ENCODE measurements at places on chromosomes 3 and 15.

GRCh38 chr15:60774829-60775463, 296.0 kb upstream of the ICE2 start:
- no peak for DNase-seq

GRCh38 chr15:100705841-100706240, 103.5 kb downstream of the ASB7 start:
- DNase-seq, result no peak

DNA sequence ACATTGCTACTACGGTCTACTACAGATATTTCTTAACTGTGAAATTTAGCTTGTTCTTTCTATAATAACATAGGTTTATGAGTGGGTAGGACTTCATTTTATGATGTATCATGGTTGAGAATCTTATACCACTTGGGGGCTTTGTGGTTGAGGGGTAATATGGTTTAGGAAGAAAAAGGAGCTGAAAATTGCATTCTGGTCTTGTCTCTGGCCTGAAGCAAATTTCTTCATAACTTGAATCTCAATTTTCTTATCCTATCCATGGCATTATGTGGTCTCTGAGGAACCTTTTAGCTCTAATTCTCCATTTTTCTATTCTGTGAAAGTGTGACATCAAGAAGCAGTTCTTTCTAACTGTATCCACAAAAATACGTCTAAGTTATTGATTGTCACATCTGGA, 341.0 kb downstream of the SOX2 start:
- no peak for DNase-seq

GRCh38 chr3:83843716-83844115, 1115.1 kb upstream of the CADM2 start:
- DNase-seq, result peak; percentile 2

GRCh38 chr3:54437271-54437670, 314.9 kb downstream of the CACNA2D3 start:
- no peak for DNase-seq

- no peak for DNase-seq
Observed at GRCh38 chr3:13417166-13417947, 2.8 kb downstream of the NUP210 start.

DNA sequence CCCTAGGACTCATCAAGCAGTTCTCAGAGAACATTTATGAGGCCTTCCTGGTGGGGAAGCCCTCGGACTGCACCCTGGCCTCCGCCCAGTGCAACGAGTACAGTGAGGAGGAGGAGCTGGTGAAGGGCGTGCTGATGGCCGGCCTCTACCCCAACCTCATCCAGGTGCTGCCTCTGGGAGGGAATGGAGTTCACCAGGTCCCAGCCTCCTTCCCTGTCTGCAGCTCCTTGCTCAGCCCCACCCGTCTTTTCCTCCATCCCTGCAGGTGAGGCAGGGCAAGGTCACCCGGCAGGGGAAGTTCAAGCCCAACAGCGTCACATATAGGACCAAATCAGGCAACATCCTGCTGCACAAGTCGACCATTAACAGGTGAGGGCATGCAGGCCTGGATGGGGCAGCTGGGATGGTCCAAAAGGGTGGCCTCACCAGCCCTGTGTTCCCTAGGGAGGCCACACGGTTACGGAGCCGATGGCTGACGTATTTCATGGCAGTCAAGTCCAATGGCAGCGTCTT, 46.3 kb downstream of the DHX30 start:
- DNase-seq, result no peak

DNA sequence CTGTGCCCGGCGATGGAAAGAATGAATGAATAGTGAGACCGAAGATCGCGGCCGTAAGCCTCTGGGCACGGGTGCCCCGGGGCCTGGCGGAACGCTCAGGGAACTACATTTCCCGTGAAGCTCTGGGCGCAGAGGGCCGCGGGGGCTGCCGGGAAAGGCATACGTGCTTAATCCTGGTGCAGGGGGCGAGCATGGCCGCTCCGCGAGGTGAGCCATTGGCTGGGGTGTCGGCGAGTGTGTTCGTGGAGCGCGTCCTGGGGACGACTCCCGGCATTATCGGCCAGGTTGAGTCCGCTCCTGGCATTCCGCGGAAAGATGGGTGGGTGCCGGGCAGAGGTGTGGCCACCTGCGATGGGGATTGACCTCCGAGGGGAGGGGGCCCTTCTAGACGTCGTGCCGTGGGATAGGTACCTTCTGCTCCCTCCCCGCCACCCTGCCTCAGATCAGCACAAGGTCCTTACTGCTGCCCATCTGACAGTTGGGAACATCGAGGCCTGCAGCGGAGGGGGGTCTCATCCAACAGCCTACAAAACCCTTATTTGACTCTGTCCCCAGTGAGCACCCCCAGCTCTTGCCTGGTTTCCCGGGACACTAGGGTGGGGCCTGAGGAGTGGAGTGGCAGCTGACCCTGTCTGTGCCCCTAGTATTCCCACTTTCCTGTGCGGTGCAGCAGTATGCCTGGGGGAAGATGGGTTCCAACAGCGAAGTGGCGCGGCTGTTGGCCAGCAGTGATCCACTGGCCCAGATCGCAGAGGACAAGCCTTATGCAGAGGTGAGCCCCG, at the start of gene MPI:
Gene MPI (plus strand): TSS at position 160 of the 782 bp plus-strand sequence. CDS start 32 bp downstream, at position 192.
- DNase-seq, result peak; percentile 62

- no peak for DNase-seq
Observed at GRCh38 chr3:129655291-129655700, 48.8 kb upstream of the PLXND1 start.

- no peak for DNase-seq
Observed at GRCh38 chr3:11697701-11698100, 54.0 kb upstream of the VGLL4 start.

GRCh38 chr3:24069045-24069444, 124.0 kb downstream of the NR1D2 start:
- DNase-seq, result no peak

- no peak for DNase-seq
Observed at GRCh38 chr15:44519537-44519936, 17.4 kb upstream of the EIF3J start.

DNA sequence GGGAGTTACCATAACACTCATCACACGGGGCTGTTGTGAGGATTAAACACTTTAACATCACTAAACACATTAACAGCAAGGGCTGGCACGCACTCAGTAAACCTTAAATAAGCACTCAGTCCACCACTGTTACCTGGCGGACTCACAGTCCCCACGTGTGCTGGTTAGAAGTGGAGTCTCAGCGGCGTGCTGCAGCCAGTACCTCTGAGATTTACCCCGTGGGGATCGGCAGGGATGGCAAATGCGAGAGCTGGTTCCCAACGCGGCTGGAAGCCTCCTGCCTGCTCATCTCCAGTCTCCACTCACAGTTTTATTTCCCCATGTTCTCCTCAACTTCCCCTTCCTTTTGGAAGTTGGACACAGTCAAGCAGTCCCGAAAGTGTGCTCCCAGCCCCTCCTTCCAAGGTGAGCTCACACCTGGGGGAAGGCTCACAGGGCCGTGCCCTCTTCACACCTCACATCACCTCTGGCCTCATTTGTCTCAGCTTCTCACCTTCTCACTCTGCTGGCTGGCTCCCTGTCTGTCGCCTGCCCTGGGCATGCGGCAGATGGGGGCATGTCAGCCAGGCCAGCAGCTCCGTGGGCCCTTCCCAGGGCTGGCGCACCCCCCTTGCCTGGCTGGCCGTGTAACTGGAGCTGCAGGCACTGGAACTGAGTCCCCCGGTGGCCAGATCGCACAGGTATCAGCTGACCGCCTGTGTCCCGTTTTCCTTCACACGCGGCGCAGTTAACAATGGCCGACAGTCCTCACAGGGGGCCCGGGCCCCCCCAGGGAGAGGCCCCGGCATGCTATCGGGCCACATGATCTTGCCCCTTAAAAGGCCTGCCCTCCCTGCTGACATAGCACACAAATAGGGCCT, 87.1 kb downstream of the WNT7A start:
- no peak for DNase-seq

DNA sequence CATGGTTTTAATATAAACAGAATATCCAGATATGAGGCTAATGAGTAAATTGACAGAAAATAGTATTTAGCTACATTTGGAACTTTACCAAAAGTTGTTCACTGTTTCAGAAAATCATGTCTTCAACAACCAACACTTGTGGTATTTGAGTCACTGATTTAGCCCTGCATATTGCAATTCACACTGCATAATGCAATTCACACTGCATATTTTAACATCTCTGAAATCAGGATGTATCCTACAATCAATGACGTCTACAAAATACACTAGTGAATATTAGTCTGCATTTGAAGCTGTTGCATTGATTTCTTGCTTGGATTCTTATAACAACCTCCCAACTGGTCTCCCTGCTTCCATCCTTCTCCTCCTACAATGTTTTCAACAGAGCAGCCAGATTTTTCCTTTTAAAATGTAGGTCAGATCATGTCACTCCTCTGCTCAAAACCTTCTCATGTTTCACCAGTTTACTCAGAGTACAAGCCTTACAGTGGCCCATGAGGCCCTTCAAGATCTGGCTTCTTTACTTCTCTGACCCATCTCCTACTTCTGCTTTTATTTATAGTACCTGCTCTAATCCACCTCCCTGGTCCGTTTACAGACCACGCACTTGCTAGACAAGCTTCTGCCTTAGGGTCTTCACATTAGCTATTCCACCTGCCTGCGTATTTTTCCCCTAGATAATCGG, 11.4 kb upstream of the RAB11A start:
- DNase-seq, result no peak

GRCh38 chr15:74414603-74415338, 19.0 kb downstream of the SEMA7A start:
- DNase-seq, result no peak

GRCh38 chr3:56787258-56787775, 14.4 kb downstream of the ARHGEF3 start:
- no peak for DNase-seq

DNA sequence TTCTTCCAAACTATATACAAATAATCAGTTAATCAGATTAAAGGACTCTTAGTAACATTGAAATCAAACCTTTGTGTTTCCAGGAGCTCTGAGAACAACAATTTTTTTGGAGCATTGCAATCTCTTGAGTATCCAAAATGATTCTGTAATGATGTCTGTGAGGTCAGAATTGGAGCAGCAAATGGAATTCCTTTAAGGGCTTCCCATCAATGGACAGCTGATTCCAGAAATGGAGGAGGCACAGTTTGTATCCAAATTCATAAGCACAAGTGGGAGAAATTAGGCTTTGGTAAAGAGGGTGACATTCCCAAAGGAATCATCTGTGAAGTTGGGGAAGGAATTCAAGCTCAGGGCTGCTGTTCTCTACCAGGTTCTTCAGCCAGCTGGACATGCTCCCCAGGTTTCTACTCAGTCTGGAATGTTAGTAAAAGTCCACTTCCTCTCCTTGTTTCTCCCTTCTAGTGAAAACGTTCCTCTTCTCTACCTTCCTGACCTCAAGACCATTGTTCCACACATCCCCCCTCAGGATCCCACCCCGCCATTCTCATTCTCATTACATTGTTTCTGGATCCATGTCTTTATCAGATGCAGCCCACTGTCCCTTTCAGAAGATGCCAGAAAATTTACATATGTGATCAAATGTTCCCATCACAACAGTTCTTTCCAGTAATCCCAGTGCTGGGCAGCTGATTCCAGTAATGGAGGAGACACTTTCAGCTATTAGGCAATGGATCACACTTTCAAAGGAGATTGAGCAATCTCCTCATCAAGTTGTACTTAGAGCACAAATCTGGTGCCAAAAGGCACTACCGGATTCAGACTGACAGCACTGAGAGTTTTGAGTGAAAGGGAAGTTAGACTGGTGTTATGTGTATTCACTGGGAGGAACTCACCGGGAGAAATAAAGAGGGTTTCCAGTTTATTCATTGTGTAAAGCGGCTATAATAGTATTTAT, 391.3 kb upstream of the TPRG1 start:
- DNase-seq, result no peak

GRCh38 chr15:58707397-58707796, 42.1 kb downstream of the ADAM10 start:
- no peak for DNase-seq

DNA sequence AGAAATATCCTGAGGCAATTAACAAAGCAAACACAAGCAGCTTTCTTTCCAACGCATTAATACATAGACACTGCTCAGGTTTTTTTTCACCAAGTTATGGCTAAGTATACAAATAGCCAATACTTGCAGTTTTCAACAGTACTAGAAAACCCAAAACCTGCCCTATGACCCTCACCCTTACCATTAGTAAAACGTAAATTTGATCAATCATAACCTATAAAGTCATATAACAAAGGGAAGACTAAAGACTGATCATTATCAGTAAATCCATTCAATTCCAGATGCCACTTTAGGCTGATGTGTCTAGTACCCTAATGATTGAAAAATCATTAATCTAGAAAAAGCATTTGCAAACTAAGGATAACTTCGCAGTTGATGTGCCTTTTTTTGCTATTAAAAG, 3.2 kb downstream of the SERP1 start:
- no peak for DNase-seq

DNA sequence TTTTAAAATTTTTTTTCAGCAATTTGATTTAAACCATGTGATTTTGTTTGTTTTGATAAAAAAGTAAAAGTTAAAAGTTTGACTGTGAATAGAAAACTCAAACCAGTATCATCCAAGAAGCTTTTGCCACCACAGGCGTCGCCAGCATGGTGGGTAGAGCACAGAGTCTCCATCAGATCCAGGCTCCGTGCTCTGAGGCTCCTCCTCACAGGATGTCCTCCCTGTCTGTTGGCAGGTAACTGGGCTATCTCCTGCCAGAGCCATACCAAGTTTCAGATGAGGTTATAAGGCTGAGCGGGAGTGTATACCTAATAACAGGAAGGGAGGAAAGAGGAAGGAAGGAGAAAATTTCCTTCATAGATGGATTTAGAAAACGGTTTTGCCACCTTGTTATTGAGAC, 28.8 kb downstream of the CTDSPL start:
- no peak for DNase-seq

DNA sequence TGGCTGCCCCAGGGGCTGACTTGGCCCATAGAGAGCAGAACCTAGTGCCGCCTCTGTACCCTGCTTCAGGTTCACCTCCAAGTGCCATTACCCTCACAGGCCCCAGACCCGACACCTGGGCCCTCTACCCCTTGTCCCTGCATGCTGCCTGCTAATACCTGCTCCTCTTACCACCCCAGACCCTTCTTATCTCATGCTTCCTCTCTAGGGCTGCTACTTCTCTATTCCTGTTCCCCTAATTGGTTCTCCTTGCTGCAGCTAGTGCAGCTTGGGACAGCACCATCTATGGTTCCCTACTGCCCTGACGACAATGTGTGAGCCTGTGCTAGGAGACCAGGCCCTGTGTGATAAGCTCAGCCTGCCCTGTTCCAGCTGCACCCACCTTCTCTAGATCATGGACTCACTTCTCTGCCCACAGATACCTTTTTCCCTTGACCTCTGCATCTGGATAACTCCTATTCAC, 15.3 kb downstream of the HDAC11 start:
- no peak for DNase-seq

- no peak for DNase-seq
Observed at GRCh38 chr15:74857671-74858368, 14.9 kb upstream of the ULK3 start.

- no peak for DNase-seq
Observed at GRCh38 chr3:49124991-49125670, 4.5 kb upstream of the USP19 start.

- DNase-seq, result no peak
Observed at GRCh38 chr3:141491081-141491480, 4.3 kb downstream of the RASA2 start.

DNA sequence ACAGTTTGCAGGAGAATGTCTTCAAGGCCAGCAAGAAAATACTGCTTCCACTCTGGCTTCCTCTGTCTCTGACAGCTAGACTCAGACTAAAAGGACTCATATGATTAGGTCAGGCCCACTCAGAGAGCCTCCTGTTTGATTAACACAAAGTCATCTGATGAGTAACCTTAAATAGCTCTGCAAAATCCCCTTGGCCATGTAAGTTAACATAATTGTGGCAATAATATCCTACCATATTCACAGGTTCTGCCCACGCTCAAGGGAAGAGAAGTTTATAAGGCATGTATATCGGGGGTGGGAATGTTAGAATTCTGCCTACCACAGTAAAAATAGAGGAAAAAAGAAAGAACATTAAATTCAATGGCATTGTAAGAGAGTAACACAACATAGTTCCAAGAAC, 20.6 kb upstream of the HHATL start:
- no peak for DNase-seq

Measured in foreskin melanocyte (primary cell).